Stimulated activated CD8-positive, alpha-beta memory T cell treated with anti-CD3 and anti-CD28 coated beads, Interleukin-15, amount 100 ng/mL, for 4 hours (primary cell): ENCODE measurements at places on chromosomes 7 and 10.

DNA sequence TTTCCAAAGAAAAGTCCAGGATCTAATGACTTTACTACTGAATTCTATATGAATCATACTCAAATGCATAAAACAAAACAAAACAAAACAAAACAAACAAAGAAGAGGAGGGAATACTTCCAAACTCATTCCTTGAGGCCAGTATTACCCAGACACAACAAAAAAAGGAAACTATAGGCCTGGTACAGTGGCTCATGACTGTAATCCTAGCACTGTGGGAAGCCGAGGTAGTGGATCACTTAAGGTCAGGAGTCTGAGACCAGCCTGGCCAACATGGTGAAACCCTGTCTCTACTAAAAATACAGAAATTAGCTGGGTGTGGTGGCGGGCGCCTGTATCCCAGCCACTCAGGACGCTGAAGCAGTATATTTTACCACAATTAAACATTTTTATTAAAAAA is 114.6 kb downstream of the NRBF2 start:
- DNase-seq: no peak

- no peak for DNase-seq
Observed at GRCh38 chr10:97707134-97707861, 6.2 kb upstream of the MARVELD1 start.

DNA sequence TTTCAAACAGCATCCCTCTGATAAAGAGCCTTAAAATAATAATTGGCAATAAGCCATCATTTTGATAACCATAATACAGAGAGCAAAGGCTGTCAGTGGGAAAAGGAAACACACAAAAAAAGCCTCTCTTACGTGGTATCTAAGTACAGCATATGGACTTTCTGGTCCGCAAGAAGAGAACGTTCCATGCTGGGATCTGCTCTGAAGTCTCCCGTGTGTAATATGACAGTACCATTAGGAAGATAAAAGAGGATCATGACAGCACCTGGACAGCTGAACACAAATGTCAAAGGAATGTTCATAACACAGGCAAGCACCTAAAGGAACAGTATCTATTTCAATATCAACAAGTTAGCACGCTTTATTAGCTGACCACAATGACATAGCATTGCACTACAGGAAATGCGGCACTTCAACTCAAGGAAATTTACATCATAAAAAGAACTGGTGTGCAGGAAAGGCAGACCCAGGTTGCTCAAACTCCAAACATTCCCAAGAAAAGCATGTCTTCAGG is 9.9 kb downstream of the DCLRE1A start:
- no peak for DNase-seq

GRCh38 chr7:44132039-44132438 is 8.7 kb upstream of the POLD2 start:
- no peak for DNase-seq

GRCh38 chr7:40043164-40043563 is 91.3 kb downstream of the MPLKIP start:
- no peak for DNase-seq

DNA sequence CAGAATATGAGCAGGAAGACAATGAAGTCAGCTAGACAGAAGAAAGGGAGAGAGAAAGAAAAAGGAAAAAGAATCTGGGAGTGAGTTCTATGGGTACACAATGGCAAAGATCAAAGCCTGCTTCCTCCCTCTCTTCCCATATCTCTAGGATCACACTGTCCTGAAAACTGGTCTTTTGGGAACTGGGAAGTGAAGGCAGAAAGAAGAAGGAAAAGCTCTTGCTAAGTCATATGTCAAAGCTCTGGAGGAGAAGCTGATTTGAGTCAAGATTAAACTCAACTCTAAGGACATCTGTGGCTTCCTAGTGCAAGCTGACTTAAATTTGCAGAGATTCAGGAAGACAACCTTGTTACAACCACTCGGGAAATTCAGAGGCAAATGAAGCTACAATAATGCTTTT is 147.5 kb downstream of the DOCK4 start:
- no peak for DNase-seq

- no peak for DNase-seq
Observed at GRCh38 chr10:109945473-109946177, 22.3 kb upstream of the XPNPEP1 start.

DNA sequence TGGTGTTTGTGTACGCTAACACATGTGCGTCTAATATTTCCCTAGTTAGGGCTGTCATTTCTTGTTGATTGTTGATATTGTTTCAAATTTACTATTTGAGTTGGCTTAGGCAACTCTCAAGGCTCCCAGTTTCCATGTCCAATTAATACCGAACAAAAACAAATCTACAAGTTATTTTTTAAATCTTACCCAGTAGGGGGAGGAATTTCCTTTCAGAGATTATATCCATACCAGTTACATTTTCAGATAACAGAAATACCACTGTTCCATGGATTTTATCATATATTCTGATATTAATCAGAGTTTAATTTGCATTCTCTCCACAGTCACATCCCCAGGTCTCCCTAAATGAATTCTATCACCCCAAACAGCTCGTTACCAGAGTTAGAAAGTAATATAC is 7.2 kb upstream of the AKR1B10 start:
- no peak for DNase-seq

DNA sequence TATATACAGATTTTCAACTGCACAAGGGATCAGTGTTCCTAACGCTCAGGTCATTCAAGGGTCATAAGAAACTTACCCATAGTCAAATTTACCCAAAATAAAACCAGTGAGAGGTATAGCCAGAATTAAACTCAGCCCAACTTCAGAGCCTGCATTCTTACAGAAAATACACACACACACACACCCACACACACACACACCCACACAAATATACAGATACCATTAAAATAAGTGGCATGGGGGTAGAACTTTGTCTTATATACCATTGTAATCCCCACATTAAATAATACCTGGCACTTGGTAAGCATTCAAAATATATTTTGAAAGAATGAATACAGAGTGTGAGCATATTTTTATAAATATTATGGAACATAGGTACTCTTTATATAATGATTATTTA is 93.8 kb downstream of the CHCHD3 start:
- DNase-seq: no peak

- DNase-seq: no peak
Observed at GRCh38 chr7:159370-160270, 32.8 kb upstream of the FAM20C start.

GRCh38 chr7:148687555-148687954 is 11.1 kb upstream of the CUL1 start:
- DNase-seq: no peak

- DNase-seq: no peak
Observed at GRCh38 chr10:132455986-132456847, 59.2 kb downstream of the PWWP2B start.

- no peak for DNase-seq
Observed at GRCh38 chr7:82152858-82153257, 290.7 kb downstream of the CACNA2D1 start.

GRCh38 chr7:99919814-99920112 is 433 bp upstream of the TRIM4 start:
- no peak for DNase-seq

DNA sequence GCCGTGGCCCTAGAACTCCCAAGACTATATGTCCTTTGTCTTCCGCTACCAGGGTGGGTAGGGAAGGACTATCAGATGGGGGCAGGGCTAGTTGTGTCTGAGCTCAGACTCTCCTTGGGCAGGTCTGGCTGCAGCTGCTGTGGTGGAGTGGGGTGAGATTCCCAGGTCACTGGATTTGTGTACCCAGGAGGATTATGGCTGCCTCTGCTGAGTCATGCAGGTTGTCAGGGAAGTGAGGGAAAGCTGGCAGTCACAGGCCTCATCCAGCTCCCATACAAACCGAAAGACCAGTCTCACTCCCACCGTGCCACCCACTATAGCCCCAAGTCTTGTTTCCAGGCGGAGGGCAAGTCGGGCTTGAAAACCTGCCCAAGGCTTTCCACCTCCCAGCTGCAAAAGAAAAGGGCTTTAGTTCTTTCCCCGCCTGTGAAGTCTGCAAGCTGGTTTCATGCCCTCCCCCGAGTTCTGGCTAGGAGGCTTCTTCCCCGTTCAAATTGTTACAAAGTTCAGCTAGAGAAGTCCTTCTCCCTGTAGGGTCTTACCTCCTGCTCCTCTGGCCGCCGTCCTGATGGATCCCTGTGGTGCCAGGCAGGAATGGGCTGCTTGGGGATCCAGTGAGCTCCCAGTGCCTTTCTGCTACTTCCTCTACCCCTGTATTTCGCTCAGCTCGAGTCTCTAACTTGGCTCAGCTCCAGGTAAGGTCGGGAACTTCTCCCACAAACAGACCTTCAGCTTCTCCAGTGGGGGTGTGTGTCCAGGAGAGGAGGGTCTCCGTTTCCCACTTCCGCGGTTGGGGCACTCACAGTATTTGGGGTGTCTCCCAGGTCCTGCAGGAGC is 106.8 kb upstream of the FGL2 start:
- DNase-seq: no peak

DNA sequence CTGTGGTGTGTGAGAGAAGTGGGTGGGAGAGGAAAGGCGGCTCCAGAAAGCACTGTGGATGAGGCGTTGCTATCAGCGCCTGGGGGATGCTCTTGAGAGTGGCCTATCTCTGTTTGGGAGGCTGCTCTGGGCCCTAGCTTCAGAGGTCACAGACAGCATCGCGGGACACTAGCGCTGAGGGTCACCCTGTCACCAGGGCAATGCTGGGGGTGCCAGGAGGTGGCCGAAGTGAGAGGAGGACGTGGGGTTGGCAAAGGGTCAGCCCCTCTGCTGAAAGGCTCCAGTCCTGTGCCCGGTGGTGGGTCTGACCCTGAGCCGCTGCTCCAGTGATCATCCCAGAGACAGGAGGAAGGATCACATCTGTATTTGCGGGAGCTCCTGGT is 3.0 kb upstream of the TACR2 start:
- DNase-seq: no peak

- no peak for DNase-seq
Observed at GRCh38 chr10:50385624-50386023, 134.3 kb upstream of the ASAH2 start.

DNA sequence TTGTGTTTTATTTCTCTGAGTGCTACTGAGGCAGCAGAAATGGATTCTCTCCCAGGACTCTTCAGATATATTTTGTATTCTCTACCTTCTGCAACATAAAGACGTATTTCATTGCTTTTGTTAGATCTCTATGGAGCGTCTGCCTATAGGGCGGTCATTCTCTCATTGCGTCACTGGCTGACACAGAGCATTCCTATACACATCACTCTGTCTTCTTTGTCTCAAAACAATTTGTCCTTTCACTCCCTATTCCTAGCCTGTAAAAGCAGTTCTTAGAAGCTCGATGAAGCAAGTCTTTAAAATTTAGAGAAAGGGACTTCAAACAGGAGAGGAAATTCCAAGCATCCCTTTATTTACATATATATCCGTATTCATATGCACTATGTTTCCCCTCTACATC is 120.6 kb downstream of the CPED1 start:
- DNase-seq: no peak

- DNase-seq: no peak
Observed at GRCh38 chr7:70215491-70215890, 617.2 kb downstream of the AUTS2 start.

- no peak for DNase-seq
Observed at GRCh38 chr10:7471720-7472367, 61.0 kb upstream of the SFMBT2 start.

GRCh38 chr7:76060842-76061241 is 12.9 kb downstream of the MDH2 start:
- no peak for DNase-seq

- no peak for DNase-seq
Observed at GRCh38 chr10:98382691-98383101, 32.3 kb downstream of the PYROXD2 start.

- DNase-seq: no peak
Observed at GRCh38 chr10:48778193-48778857, 93.7 kb downstream of the WDFY4 start.

DNA sequence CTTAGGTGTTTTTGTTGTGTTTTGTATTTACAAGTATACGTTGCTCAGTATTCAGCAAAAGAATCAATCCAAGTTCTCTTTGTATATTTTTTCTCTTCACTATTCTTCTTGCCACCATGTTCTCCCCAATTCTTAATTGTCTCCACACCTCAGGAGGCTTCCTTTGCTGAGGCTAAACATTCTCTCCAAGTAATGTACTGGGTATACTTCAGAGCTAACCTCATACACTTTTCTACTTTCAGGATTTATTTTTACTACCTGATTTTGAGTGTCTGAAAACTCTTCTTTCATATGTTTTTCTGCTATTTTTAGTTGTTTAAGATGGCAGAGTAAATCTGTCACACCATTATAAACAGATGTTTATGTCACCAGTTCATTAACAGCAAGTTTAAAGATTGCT is 354.8 kb upstream of the KCND2 start:
- no peak for DNase-seq

DNA sequence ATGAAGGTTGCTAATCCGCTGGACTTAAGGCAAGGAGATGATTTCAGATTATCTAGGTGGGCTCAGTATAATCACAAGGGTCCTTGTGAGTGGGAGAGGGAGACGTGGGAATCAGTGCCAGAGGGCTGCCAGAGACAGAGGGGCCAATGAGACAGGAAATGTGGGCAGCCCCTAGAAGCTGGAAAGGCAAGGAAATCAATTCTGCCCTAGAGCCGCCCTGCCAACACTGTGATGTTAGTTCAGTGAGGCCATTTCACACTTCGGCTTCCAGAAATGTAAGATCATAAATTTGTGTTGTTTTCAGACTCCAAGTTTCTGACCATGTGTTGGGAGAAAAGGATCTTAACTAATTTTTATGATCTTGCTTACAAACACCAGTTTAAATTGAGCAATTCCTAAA is 3.6 kb upstream of the GPNMB start:
- DNase-seq: no peak

DNA sequence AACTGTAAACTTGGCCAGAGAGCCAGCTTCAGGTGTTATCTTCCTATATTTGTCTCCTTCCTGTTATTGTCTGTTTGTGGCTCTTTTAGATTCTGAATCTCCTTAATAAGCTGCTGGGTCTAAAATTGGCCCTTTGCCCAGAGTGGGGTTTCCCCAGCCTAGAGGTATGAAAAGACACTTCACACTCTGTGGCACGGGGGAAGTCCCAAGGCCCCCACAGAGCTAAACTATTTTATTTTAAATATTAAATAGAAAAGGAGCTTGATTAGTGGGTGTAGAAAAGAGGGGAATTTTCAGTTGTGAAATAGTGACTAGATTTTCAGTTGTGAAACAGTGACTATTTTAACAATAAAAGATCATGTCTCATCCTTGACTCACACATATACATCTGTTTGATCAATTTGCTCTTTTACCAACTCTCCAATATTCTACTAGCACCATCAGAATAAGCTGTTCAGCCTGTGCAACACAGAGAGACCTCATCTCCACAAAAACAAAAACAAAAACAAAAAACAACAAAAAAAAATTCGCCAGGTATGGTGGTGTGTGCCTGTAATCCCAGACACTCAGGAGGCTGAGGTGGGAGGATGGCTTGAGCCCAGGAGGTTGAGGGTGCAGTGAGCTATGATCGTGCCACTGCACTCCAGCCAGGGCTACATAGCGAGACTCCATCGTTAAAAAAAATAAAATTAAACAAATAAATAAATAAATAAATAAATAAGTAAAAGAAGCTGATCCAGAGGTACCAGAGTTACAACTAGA is 24.9 kb upstream of the ADO start:
- DNase-seq: peak; percentile 88

DNA sequence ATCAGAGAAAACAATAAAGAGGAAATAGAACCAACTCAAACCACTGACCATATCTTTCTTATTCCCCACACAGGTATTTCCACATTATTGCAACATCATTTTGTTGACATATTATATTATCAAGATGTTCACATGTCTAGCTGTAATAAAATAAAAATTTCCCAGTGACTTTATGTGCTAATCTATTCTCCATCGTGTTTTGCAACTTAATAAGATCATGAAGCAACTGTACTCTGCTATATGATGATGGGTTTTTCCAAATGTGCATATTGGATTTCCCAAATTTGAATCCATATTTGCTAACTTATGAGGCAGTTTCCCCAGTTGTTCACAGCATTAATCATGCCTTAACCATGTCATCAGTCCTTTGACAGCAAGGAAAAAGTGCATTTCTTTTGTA is 127.8 kb downstream of the ITGB8 start:
- DNase-seq: no peak
